ENCODE measurements at places on chromosomes 2 and 18.

DNA sequence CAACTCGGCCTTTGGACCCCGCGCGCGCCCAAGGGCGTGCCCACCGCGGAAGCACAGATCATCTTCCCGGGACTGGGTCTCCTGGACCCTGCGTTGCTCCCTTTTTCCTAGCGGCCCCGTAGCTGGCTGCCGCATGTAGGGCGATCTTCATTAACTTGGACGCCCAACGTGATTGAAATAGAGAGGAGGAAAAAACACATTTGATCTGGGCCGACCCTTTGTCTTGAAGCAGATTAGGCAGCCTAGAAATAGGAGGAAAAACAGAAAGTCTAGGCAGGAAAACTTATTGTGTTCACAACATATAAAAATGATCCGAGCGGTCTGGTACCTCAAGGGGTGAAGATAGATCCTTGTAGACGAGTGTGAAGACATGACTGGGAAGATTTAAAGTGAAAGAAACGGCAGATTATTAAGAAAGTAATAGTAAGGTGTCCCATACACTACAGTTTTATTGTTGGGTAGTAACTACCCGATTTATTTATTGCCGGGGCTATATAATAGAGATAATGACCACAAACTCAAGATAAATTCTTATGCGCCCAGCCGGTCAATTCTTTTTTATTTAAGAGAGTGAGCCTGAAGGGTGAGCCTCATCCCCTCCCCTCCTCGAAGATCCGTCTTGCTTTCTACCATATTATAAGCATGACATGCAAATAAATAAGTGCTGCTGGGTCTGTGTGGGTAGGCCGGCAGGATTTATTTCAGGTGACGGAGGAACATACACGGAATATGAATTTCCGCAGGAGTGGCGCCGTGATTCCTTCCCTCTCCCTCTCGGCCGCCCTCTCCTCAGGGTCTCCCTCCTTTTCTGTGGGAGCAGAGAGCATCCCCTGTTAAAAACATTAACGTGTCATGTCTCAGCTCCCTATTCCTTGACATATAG is 147.4 kb downstream of the MEIS1 start:
- DNase-seq = no peak

GRCh38 chr2:122748552-122749011 is 993.1 kb downstream of the TSN start:
- peak; percentile 49 for DNase-seq

GRCh38 chr2:149410701-149411484 is 80.5 kb downstream of the LYPD6 start:
- DNase-seq = peak; percentile 90

DNA sequence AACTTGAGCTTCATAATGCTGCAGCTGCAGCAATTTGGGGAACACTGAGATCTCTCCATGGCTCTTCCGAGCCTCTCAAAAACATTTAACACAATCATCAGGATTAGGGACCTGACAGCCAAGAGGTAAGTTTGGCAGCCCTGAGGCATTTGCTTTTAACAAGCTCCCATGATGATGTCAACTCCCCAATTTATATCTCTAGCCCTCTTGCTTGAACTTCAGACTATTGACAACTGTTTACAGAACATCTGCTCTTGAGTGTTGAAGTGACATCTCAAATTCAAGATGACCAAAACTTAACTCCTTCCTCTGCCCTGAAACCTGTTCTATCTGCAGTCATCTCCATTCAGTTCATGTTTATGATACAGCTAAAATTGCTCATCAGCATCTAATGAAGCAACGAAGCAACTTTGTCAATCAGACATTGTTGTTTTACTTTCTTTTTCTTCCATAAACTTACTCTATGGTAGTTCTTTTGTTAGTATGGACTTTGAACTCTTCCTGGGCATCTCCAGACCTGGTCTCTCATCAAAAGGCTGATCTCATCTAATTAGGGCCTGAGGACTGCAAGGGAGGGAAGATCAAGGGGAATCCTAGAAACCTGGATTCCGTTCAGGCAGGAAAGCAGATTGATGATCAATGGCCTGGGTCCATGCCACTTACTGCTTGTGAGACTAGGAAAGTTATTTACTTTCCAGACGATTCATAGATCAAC is 48.1 kb downstream of the SEMA4F start:
- no peak for DNase-seq

- no peak for DNase-seq
Observed at GRCh38 chr2:148554459-148555247, 89.9 kb upstream of the EPC2 start.

- no peak for DNase-seq
Observed at GRCh38 chr18:35750929-35751328, 169.4 kb downstream of the GALNT1 start.

GRCh38 chr2:215238485-215239098 is 73.3 kb upstream of the ATIC start:
- no peak for DNase-seq

DNA sequence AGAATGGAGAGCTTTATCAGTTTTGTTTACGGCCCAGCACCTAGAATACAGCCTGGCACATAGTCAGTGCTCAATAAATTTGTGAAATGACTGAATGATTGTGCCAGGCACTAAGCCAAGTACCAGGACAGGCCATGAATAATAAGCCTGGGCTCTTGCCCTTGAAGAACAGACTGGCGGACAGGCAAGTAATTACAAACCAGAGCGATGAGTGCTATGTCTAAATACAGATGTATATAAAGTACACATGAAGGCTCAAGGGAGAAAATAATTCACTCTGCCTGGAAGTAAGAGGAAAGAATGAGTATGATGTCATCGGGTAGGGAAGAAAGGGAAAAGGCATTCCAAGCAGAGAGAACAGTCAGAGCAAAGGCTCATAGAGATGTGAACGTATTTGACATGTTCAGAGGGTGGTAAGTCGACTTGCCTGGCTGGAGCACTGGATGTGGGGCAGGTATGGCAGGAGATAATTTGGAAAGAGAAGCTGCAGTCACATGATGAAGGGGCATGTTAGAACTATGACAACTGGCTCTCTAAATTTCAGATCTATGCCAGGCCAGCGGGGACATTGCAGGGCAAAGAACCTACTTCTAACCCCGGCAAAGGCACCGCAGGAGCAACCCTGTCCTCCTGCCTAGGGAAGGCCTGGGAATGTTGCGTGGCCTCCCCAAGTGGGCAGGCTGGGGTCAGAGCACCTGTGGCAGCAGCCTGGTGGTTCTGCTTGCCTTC is 119.1 kb upstream of the STPG4 start:
- no peak for DNase-seq

- DNase-seq = no peak
Observed at GRCh38 chr2:134950886-134951285, 32.3 kb downstream of the CCNT2 start.

GRCh38 chr18:32695534-32695933 is 77.3 kb downstream of the KLHL14 start:
- DNase-seq = no peak

GRCh38 chr2:180975585-180975984 is 4.8 kb upstream of the UBE2E3 start:
- DNase-seq = no peak

DNA sequence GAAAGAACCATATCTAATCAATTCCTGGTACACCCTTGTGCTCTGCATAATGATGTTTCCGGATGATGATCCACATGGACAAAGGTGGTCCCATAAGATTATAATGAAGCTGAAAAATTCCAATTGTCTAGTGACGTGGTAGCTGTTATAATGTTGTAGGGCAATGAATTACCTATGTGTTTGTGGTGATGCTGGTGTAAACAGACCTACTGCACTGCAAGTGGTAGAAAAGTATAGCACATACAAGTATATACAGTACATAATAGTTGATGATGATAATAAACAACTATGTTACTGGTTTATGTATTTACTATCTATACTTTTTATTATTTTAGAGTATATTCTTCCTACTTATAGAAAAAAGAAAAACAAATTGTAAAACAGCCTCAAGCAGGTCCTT is 8.4 kb downstream of the DGKD start:
- DNase-seq = no peak

- DNase-seq = no peak
Observed at GRCh38 chr2:2890901-2891300, 486.7 kb downstream of the EIPR1 start.

- peak; percentile 29 for DNase-seq
Observed at GRCh38 chr2:138415985-138416384, 85.6 kb upstream of the SPOPL start.

DNA sequence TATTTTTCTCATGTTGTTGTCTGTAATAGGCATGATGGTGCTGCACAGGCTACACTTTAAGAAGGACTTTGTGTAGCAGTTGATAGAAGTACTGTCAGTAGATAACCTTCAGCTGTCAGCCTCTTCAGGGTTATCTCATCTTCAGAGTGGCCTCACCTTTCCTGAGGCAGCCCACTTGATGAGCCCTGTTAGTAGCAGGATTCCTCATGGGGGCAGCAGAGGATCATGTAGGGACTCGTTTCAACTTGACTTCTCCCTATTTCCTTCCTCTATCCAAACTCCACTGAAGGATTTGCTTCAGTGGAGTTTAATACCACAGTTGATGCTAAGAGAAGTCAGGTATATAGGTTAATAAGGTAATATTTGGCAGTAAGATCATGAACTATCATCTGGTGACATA is 530.3 kb upstream of the FSIP2 start:
- peak; percentile 8 for DNase-seq

DNA sequence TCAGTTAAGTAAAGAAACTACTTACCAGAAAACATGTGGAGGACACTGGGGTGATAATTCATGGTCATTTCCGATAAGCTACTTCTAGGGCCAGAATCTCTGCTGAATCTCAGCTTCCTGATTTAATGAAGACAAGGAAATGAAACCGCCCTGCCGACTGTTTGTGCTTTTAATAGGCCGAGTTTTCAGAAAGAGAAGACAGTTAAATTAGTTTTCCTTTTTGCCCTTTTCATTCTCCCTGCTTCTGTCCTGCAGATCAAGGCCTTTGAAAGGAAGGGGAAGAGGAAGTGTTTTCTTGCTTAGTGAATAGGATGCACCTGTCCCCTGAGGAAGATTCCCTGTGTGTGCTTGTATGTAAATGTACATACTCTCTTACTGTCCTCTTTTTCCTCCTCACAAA is 126.6 kb downstream of the SH3RF3 start:
- no peak for DNase-seq

GRCh38 chr2:25132299-25132635 is 36.1 kb downstream of the POMC start:
- DNase-seq = no peak

GRCh38 chr2:221283896-221284545 is 288.1 kb downstream of the EPHA4 start:
- DNase-seq = no peak

DNA sequence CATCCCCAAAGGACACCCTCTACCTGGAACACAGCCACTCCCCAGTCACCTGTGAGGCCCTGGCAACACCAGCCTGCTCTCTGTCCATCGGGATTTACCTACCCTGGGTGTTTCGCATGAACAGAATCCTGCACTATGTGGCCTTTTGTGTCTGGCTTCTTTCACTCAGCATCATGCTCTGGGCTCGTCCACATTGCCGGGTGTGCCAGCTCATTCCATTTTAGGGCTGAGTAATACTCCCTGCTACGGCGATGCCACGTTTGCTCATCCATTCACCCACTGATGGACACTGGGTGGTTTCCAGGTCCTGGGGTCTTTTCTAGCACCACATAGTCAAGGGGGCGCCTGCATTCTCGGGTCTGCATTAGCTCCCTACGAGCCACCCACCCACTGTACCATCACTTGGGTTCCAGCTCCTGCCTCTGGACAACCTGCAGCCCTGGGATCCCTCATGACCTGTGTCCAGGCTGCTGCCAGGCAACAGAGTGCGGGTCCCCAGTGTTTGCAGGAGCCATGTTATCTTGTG is 22.0 kb downstream of the KCNF1 start:
- no peak for DNase-seq

DNA sequence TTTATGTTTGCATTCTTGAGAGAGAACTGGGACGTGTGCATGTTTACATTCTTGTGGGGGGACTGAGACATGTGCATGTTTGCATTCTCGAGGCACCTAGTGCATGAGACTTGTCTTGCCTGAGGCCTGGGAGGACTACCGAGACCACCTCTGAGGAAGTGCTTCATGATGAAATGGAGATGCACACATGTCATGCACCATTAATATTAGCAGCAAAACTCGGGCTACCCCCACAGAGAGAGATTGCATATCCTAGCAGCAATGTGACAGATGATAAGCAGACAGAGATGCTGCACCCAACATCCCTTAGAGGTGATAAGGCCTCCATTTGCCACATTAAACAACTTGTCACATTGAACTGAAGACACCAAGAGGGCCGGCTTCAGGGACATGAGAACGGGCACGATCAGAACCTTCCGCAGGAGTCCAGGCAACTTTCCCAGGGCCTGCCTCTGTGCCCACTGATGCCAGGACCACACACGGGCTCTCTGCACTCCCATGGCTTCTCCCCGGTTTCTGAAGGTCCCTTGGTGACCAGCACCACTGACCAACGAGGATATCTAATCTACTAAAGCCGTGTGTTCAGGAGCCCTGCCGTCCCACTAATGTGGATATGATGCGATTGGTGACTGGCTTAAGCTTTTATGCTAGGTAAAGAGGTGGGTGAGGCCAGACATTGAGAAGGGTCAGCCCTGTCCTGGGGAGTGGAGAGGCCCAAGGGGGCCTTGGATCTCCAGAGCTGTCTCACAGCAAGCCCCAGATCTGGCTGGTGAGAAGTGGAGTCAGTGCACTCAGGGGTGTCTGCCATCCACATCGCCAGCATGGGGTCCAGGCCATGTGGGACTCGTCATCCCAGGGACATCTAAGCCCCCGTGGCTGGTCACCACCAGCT is 208.3 kb downstream of the NDUFA10 start:
- DNase-seq = no peak

- no peak for DNase-seq
Observed at GRCh38 chr2:88493481-88493880, 41.0 kb upstream of the FOXI3 start.

GRCh38 chr18:13577091-13577697 is 149.2 kb downstream of the FAM210A start:
- no peak for DNase-seq

DNA sequence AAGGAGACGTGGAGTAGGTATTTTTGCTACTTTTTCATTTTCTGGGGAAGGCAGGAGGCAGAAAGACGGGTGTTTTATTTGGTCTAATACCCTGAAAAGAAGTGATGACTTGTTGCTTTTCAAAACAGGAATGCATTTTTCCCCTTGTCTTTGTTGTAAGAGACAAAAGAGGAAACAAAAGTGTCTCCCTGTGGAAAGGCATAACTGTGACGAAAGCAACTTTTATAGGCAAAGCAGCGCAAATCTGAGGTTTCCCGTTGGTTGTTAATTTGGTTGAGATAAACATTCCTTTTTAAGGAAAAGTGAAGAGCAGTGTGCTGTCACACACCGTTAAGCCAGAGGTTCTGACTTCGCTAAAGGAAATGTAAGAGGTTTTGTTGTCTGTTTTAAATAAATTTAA is 3.4 kb downstream of the FZD7 start:
- no peak for DNase-seq

GRCh38 chr2:204145791-204146190 is 209.2 kb downstream of the ICOS start:
- DNase-seq = no peak

DNA sequence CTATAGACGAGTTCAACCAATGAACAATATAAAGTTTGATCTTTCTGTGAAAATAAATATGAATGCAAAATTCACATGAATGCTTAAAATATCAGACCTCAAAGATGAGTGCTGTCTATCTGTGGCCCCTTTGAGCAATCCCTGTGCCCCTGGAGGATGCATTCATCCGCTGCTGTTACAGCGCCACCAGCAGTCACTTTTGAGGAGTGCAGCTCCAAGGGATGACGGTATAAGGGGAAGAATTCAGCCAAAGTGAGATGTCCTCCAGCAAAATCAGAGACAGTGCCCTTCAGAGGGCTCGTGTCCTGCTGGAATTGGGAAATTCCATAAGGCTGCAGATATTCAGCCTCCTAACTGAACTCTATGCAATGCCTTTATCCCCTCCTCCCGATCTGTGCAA is 12.0 kb upstream of the CHRNA1 start:
- DNase-seq = no peak

- no peak for DNase-seq
Observed at GRCh38 chr18:78730546-78730945, 249.1 kb upstream of the SALL3 start.

Measured in RWPE1 (cell line).